ENCODE measurements at places on chromosomes 2 and 18. TPM values are rescaled to one million over a fixed set of nuclear protein-coding genes. Genes with fewer than 3 reads are reported as not detected.

Gene CASP10
- total RNA-seq = 18.9 TPM

Gene STAT4
- 4.8 TPM for total RNA-seq

Gene VPS54
- total RNA-seq = 22.9 TPM

Gene OSBPL6
- 6.3 TPM for total RNA-seq

DNA sequence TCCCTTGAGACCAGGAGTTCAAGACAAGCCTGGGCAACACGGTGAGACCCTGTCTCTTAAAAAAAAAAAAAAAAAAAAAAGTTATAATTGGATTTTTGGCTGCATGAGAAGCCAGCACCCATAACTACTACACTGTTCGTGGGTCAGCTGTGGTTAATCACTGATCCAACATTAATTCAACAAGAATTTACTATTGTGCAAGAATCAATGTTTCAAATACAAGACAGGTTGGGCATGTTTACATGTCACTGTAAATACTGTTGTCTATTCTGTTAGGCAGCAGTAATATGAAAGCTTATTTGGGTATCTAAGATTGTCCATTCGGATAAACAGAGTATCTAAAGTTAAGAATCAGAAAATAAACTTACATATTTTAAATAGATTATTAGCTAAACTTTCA lies 62.3 kb downstream of the ESCO1 start:
- DNase-seq = no peak

- no peak for DNase-seq
Measured at GRCh38 chr18:74651327-74652128, 53.9 kb downstream of the ZNF407 start.

DNA sequence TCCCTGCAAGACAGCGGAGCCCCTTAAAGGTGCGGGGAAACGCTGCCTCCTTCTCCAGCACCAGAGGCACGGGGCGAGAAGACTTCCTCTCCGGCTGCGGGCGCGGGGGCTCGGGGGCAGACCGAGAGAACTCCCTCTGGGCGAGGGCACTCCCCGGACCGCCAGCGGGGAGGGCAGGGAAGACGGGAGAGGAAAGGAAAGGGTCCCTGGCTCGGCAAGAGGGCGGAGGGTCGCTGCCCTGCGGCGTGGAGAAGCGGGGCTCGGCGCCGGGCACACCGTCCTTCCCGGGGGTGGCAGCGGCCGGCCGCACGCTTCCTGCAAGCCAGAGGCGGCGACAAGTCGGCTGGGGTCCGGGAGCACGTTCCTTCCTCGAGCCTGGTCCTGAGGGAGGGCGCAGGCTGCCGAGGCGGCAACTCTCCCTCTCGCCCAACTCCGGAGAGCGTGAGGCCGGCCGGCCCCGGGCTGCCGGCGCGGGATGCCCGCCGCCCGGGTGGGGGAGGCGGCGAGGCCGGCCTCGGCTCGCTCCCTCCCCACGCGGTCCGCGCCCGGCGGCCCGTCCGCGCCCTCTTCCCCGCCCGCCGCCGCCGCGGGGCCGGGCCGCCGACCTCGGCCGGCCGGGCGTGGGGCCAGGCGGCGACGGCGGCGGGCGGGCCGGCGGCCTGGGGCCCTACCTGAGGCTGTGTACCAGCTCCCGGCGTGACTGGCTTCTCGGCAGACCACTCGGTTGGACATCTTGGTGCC lies 1.1 kb downstream of the MEMO1 start:
- peak; percentile 13 for DNase-seq
